ENCODE measurements at places on chromosomes 13 and 19. TPM values are rescaled to one million over a fixed set of nuclear protein-coding genes. Genes with fewer than 3 reads are reported as not detected.

DNA sequence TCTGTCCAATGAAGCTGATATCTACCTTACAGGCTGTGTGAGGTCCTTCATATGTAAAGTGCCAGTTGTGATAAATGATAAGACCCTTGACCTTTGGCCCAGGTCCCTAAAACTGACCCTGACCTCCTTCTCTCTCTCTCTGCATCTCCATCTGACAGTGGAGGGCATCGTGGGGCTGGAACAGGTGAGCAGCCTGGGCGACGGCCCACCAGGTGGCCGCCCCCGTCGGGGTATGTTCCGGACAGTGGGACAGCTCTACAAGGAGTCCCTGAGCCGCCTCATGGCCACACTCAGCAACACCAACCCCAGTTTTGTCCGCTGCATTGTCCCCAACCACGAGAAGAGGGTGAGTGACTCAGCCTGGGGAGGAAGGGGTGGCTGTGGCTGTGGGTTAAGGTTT, 53.7 kb downstream of the MYH14 start:
- DNase-seq: no peak
- no peak overlapping the region for H3K27ac ChIP-seq
- H3K4me3 ChIP-seq: no peak overlapping the region
- H3K36me3 ChIP-seq: no peaks in the 10 kb centered on the region

DNA sequence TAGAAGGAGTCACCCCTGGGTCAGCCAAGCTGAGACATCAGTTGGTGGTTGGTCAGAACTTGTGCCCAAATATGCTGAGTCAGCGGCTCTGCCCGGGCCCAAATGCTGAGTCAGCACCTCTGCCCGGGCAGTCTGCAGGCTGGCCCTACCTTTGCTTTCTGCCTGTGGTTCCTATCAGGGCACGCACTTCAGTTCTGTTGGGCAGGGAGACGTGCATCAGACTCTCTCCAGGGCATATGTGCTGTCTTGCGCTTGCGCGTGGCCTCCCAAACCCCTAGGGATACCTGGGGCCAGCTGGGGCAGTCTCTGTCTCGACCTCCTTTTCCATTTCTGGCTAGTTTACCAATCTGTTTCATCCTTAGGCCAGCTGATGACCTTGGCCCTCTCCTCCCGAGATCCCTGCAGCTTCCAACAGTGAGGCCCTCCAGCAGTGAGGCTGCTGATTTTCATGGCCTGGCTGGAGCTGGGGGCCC, 24.4 kb upstream of the LDLR start:
- H3K27me3 ChIP-seq: no peaks in the 10 kb centered on the region
- H3K4me3 ChIP-seq: no peak overlapping the region
- H3K4me1 ChIP-seq: no peaks in the 10 kb centered on the region
- no peak for DNase-seq

Gene ZFP82
- 4.4 TPM for total RNA-seq

Gene SIGLEC8
- total RNA-seq: 0.09 TPM

GRCh38 chr19:48644839-48645619, 958 bp downstream of the CA11 start:
- H3K36me3 ChIP-seq: no peaks in the 10 kb centered on the region
- peaks cover 2% of the 10 kb centered on the region for H3K27me3 ChIP-seq
- peak overlapping the region; percentile 96 for H3K4me3 ChIP-seq
- DNase-seq: peak; percentile 90

DNA sequence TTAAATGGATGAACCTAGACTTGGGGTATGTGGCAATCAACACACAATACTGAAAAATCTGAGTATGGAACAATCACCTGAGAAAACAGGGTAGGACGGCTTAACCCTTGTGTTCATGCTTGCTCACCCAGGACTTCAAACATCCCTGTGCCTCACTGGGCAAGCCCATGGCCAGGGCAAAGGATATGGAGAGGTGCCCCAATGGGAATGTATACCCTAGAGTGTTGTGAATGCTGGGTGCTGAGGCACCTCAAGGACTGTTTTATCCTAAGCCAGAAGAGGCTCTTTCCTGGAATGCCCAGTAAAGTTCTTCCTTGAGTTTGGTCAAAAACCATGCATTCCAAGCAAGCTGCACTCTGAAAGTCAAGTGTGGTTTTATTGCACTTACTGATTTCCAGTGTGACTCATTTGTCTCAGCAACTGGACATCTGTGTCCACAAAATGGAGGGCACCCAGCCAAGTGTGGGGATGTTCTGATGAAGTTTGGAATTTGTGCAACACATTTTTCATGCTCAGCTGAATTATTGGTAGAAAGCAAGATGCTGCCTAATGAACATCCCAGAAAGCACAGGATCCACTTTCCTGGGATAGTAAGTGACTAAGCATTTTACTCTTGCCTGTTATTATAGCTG, 531.3 kb downstream of the RFC3 start:
- no peak overlapping the region for H3K4me3 ChIP-seq
- no peak overlapping the region for H3K27ac ChIP-seq
- H3K4me1 ChIP-seq: no peaks in the 10 kb centered on the region

GRCh38 chr19:15498156-15498858, 10.0 kb upstream of the CYP4F22 start:
- H3K4me3 ChIP-seq: no peak overlapping the region
- H3K27ac ChIP-seq: no peak overlapping the region
- DNase-seq: no peak

All from activated CD4-positive, alpha-beta T cell treated with anti-CD3 and anti-CD28 coated beads, Interleukin-2, amount 10 ng/mL, durations not matched to agents 24 days and 14 days (primary cell).